ENCODE measurements at places on chromosomes 1 and 21.

- DNase-seq: no peak
These were observed 12.1 kb downstream of the EPHA2 start for GRCh38 chr1:16143566-16144324.

DNA sequence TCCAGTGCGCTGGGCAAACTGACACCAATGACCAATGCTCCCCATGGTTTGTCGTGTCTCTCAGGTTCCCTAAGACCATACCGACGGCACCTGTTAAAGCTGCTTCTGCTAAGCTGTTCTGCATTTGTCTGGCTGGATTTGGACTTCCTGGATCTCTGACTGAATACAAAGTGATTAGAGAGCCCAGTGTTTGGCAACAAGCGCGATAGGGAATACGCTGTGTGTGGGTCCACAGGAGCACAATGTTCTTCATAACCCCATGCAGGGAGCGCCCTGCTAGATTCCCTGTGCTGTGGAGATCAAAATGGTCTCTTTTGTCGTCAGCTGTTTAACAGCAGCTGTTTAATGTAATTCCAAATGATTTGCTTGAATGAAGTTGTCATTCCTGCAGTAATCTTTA lies 26.0 kb upstream of the ESRRG start:
- DNase-seq: no peak

- no peak for DNase-seq
These were observed 114.5 kb upstream of the KCNK2 start for GRCh38 chr1:214967865-214968575.

- DNase-seq: no peak
These were observed 71.1 kb downstream of the SETD4 start for GRCh38 chr21:35989138-35989735.

- no peak for DNase-seq
These were observed 11.2 kb downstream of the LRRC42 start for GRCh38 chr1:53957194-53957818.

- DNase-seq: no peak
These were observed 21.5 kb downstream of the FGGY start for GRCh38 chr1:59318271-59318860.
